ENCODE measurements at places on chromosomes 6 and 20.

- H3K27ac ChIP-seq: no peak overlapping the region
- no peak for DNase-seq
- H3K36me3 ChIP-seq: no peaks in the 10 kb centered on the region
- H3K4me3 ChIP-seq: no peak overlapping the region
- H3K27me3 ChIP-seq: no peaks in the 10 kb centered on the region
- no peaks in the 10 kb centered on the region for H3K4me1 ChIP-seq
Observed at GRCh38 chr6:160222491-160222890, 36.1 kb downstream of the SLC22A2 start.

GRCh38 chr6:38152620-38153019 lies 333.1 kb downstream of the ZFAND3 start:
- H3K36me3 ChIP-seq: no peaks in the 10 kb centered on the region
- H3K27ac ChIP-seq: no peak overlapping the region
- peaks cover 29% of the 10 kb centered on the region for H3K4me1 ChIP-seq
- H3K27me3 ChIP-seq: no peaks in the 10 kb centered on the region
- no peak for DNase-seq

- no peak overlapping the region for H3K27ac ChIP-seq
- H3K4me1 ChIP-seq: no peaks in the 10 kb centered on the region
- no peaks in the 10 kb centered on the region for H3K36me3 ChIP-seq
- DNase-seq: no peak
- H3K4me3 ChIP-seq: no peak overlapping the region
Observed at GRCh38 chr20:59195316-59195993, 31.8 kb downstream of the ZNF831 start.

DNA sequence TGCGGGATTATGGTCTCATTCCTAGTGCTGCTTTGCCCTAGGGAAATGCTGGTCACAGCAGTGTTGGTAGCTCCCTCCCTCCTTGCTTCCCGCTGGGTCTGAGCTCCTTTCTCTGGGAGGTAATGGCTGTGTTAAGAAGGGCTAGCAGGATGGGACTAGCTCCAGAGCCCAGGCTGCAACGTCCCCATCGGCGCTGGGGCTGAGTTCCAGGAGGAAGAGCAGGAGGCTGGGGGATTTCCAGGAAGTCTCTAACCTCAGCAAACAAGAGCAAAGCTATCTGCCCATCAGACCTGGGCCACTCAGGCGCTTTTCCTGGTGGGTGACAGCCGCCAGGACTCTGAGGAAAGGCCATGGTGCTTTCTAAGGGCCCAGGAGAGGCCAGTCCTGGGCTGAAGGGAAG lies 174.2 kb downstream of the DLL1 start:
- H3K27me3 ChIP-seq: no peaks in the 10 kb centered on the region
- no peak for DNase-seq
- no peak overlapping the region for H3K4me3 ChIP-seq
- H3K36me3 ChIP-seq: no peaks in the 10 kb centered on the region

DNA sequence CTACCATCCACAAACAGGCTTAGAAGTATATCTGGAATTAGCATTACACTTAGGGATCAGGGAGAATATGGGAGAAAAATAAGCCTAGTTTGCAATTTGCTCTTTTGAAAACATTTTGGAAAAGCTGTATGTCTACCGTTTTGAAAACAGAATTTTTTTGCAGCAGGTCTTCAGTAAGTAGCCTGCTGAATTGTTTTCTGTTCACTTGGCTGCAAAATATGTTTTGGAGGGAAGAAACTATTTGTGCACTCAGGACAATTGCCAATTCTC lies 39.6 kb downstream of the ILRUN start:
- peak overlapping the region; percentile 36 for H3K4me3 ChIP-seq
- H3K27me3 ChIP-seq: no peaks in the 10 kb centered on the region
- H3K36me3 ChIP-seq: peaks cover 9% of the 10 kb centered on the region
- H3K27ac ChIP-seq: peak overlapping the region; percentile 95

Measured in A673 (cell line).